ENCODE measurements at places on chromosomes 4 and X.

GRCh38 chr4:4719436-4719835 lies 140.0 kb upstream of the MSX1 start:
- DNase-seq, result no peak

DNA sequence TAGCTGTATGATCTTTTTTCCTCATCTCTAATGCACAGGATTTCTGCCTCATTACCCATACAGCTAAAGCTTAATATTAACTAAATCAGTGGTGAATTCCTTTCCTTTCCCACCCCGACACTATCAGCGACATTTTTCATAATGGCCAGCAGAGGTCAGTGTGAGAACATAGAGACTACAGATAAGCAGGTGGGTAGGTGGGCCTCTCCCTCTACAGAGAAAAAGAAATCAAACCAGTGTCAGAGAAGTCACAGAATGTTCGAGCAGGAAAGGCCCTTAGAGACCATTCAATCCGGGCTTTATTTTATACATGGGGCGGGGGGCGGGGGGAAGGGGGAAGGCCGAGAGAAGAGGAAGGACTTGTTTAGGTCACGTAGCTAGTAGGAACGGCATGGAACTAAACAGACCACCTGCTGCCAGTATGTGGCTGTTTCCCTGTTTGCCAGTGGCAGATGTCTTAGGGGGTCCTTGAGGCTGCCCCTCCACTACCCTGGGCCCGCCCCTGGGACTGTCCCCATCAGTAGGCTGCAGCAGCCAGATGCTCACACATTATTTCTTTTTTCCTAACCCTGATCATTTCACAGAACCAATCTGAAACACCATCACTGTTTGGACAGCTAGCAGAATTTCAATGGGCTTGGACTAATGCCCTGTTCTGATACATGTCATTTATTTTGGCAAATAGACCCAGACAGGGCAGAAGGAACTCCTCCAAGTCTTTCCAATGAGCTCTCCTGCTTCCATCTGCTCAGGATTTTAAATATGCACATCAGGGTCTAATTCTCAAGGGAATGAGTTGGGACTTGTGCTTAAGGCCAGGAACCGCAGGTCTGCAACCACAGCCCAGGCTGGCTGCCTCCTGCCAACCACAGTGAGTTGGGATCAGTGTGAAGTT lies 133.4 kb downstream of the ATG4A start:
- no peak for DNase-seq

DNA sequence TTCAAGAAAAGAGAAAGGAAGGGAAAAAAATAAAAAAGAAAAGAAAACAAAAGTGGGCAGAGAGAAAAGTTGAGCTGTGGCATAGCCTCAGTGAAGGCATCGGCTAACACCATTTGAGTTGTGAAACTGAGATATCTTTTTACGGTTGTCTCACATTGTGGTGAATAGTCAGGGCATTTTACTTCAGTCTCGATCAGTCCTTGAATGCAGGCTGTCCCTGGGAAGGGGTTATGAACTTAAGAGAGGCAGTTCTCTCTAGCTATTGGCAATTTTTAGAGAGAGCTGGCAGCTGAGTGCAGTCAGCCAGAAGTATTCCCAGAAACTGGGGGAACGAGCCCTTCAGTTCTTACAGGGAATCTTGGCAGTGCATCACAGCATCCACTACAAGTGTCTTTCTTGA lies 93.5 kb upstream of the SLC6A14 start:
- no peak for DNase-seq

DNA sequence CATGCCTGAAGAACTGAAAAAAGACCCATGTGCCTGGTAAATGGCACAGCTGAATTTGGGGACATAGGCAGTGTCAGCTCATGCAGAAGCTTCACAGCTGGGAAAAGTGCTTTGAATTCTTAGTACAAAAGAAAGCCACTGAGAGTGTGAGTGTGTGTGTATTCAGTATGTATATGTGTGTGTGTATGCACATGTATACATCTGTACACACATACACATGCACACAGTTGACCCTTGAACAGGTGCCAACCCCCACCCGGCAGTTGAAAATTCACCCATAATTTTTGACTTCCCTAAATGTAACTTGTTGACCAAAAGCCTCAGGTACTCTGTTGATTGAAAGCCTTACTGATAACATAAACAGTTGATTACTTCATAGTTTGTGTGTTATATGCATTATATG lies 49.5 kb upstream of the ENPP6 start:
- no peak for DNase-seq

GRCh38 chr4:156870131-156870530 lies 101.5 kb downstream of the PDGFC start:
- DNase-seq, result no peak

- no peak for DNase-seq
Measured at GRCh38 chr4:175810073-175810730, 1.9 kb downstream of the GPM6A start.

DNA sequence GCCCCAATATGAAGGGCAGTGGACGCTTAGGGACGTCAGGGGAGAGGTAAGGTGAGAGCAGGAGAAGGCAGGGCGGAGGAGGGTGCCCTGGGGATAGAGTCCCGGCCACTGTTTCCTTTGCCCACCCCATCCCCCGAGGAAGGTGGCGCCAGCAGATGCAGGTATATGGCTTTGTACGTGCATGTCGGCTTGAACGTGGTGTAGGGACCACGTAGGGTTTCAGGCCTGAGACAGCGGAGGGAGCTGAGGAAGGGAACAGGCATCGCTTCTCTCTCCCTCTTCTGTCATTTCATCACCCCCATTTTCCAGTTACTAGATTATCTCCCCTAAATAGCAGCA lies 97.9 kb downstream of the PHKA2 start:
- no peak for DNase-seq

GRCh38 chr4:165502916-165503907 lies 124.4 kb downstream of the CPE start:
- DNase-seq, result no peak

DNA sequence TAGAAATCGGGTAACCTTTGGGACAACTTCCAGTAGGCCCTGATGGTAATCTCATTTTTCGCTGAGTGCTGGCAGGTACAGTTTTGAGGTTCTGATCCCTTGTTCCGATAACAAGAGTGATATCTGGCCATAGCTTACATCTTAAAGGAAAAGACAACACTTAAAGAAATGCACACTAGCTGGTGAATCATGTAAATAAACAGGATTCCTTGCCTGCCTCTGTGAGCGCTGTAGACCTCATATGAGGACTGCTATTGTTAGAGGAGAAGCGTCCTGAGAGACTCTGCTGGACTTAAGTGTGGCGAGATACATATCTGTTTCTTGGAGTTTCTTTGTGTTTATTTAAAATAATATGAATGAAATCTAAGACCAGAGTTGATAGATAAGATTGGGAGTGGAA lies 149.3 kb upstream of the SLC4A4 start:
- no peak for DNase-seq

DNA sequence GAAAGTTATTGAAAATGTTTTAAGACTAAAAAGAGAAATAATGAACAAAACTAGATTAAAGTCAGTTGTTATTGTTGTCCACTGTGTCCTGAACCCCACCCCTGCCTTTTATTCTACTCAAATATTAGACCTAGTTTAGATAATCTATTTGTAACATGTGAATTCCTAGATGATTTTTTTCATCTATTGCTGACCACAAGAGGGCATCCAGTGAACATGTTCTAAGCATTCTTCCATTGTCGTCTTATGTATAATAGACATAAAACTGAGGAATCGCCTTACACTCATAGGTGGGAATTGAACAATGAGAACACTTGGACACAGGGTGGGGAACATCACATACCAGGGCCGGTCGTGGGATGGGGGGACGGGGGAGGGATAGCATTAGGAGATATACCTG lies 36.4 kb upstream of the HPRT1 start:
- DNase-seq, result no peak

- no peak for DNase-seq
Measured at GRCh38 chr4:90996813-90997212, 869.6 kb downstream of the CCSER1 start.

GRCh38 chrX:35090801-35091200 lies 148.2 kb downstream of the FAM47B start:
- no peak for DNase-seq

DNA sequence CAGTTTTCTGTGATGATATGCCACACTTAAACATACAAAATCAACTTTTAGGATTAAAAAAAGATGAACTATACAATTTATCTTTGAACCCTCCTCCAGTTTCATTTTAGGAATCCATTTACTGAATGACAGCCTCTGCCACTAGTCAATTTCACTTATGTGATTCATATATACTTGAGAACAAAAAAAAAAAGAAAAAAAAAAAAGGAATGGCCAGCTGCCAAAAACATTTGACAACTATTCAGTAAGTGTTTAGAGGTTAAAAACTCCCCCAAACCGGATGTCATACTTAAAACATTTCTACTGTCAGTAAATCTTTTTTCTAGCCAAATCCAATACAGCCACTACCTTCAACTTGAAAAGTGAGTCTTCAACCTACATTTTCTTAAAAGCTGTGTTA lies 266.7 kb upstream of the MAGEB2 start:
- no peak for DNase-seq

Data from stimulated activated CD8-positive, alpha-beta memory T cell treated with anti-CD3 and anti-CD28 coated beads, Interleukin-4, amount 100 ng/mL, for 24 hours (primary cell).